ENCODE measurements at places on chromosomes 1 and 21.
A peak's percentile ranks its signal among the peaks of the same experiment; 100 is the strongest.

GRCh38 chr1:48493970-48494769, 22.2 kb upstream of the SPATA6 start:
- no peaks in the 10 kb centered on the region for H3K36me3 ChIP-seq
- H3K27ac ChIP-seq, result no peak overlapping the region
- DNase-seq, result no peak
- peaks cover 7% of the 10 kb centered on the region for H3K27me3 ChIP-seq
- H3K4me1 ChIP-seq, result peaks cover 5% of the 10 kb centered on the region

- no peak for DNase-seq
- no peaks in the 10 kb centered on the region for H3K36me3 ChIP-seq
- H3K27ac ChIP-seq, result no peak overlapping the region
- H3K4me3 ChIP-seq, result no peak overlapping the region
These were observed 6.3 kb downstream of the HFM1 start for GRCh38 chr1:91398291-91398690.

DNA sequence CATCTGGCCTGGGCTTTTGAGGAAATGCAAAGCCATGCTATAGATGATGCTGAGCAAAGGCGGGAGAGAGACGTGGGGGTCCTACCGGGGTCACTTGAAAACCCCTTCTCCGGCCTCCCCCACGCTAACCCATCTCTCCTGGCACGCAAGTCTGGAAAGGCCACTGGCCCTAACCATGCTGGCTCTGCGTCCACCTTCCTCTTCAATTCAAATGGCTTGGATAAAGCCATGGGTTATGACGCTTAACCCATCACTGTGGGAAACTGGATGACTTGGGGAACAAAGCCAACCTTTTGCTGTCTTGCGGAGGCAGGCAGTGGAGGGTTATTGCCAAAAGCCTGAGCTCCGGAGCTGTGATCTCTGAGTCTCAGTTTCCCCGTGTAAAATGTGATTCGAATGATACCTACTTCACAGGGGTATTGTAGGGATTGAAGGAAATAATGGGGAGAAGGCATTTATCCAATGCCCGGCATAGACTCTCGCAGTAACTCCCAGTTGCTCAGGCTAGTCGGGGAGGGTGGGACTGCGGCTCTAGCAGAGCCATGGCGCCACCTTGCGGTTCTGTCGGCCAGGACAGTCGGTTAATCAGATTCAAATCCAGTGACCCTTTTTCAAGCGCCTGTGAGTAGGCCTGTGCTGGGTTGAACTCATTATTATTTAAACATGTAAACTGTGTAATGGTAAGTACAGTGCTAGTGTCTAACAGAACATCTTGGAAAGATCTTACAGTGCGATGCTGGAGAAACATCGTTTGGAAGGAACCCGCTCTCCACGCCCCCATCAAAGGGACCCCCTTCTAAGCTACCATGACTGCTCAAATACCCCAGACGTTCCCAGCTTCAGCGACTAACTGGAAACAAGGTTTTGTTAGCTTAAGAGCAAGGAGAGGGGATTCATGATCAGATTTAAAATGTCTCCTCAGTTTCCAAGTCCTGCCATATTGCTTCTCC, 20.3 kb downstream of the NEK2 start:
- no peak overlapping the region for H3K4me3 ChIP-seq
- no peak overlapping the region for H3K27ac ChIP-seq
- H3K36me3 ChIP-seq, result no peaks in the 10 kb centered on the region
- H3K4me1 ChIP-seq, result peaks cover 5% of the 10 kb centered on the region
- H3K27me3 ChIP-seq, result no peaks in the 10 kb centered on the region

GRCh38 chr1:153705484-153705883, 22.4 kb upstream of the INTS3 start:
- no peak for DNase-seq
- no peaks in the 10 kb centered on the region for H3K36me3 ChIP-seq
- H3K4me1 ChIP-seq, result no peaks in the 10 kb centered on the region
- peaks cover 3% of the 10 kb centered on the region for H3K27me3 ChIP-seq
- no peak overlapping the region for H3K27ac ChIP-seq

DNA sequence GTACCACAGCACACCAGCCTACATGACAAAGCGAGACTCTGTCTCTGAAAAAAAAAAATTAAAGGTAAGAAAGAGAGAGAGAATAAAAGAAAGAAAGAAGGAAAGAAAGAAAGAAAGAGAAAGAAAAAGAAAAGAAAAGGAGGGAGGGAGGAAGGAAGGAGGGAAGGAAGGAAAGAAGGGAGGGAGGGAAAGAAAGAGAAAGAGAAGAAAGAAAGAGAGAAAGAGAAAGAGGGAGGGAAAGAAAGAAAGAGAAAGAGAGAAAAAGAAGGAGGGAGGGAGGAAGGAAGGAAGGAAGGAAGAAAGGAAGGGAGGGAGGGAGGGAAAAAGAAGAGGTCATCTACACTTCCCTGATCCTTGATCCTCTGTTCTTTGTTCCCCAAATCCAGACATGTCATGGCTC, 104.8 kb upstream of the GJB5 start:
- H3K27me3 ChIP-seq, result peaks cover 10% of the 10 kb centered on the region
- no peak overlapping the region for H3K27ac ChIP-seq
- H3K4me3 ChIP-seq, result no peak overlapping the region
- no peak for DNase-seq

- no peaks in the 10 kb centered on the region for H3K36me3 ChIP-seq
- H3K27ac ChIP-seq, result no peak overlapping the region
- H3K27me3 ChIP-seq, result peaks cover 4% of the 10 kb centered on the region
- no peak overlapping the region for H3K4me3 ChIP-seq
- H3K4me1 ChIP-seq, result no peaks in the 10 kb centered on the region
These were observed 101.6 kb downstream of the GABPA start for GRCh38 chr21:25836396-25836795.

DNA sequence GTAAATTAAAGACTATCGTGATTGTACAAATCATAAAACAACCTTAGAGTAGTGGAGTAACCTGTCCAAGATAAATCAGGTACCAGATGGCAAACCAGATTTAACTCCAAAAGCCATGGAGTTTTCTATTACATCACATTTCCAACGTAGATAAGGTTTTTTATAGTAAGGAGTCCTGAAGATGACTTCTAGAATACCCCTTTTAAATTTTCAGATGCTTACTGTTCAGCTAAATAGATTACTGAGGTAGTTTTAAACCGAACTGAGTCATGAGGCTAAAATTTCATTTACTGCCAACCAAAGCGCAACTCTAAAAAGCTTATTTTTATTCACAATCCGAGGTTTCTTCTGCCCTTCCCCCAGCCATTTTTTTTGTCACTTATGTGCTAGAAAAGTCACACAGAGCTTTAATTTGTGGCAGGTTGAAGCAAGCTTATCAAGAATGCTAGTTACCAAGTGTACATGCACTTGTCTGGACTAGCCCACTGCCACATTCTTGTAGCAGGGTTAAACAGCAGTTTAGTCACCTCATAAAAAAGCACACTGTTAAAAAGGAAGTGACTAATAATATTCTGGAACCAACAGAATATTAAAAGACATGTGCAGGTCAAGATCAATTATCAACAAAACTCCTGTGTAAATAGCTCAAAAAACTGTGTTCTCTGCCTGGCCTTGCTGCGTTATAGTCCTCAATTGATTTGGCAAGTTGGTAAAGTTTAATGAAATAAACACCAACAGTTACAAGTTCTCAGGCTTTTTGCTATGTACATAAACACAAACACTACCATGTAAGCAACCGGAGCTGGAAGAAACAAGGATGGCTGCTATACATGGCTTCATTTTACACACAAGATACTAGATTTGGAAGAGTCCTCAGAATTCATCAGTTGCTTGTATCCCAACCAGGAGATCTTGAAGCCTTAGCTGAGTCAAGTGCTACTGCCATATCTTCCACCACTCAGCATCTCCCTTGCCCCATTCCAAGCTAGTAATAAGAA, 180.3 kb upstream of the DMRTA2 start:
- peaks cover 3% of the 10 kb centered on the region for H3K36me3 ChIP-seq
- H3K27ac ChIP-seq, result no peak overlapping the region
- no peaks in the 10 kb centered on the region for H3K4me1 ChIP-seq
- no peaks in the 10 kb centered on the region for H3K27me3 ChIP-seq

GRCh38 chr1:185318431-185319138, 1.5 kb upstream of the IVNS1ABP start:
- H3K36me3 ChIP-seq, result no peaks in the 10 kb centered on the region
- no peak overlapping the region for H3K4me3 ChIP-seq
- peaks cover 17% of the 10 kb centered on the region for H3K4me1 ChIP-seq
- H3K27me3 ChIP-seq, result no peaks in the 10 kb centered on the region
- no peak for DNase-seq

DNA sequence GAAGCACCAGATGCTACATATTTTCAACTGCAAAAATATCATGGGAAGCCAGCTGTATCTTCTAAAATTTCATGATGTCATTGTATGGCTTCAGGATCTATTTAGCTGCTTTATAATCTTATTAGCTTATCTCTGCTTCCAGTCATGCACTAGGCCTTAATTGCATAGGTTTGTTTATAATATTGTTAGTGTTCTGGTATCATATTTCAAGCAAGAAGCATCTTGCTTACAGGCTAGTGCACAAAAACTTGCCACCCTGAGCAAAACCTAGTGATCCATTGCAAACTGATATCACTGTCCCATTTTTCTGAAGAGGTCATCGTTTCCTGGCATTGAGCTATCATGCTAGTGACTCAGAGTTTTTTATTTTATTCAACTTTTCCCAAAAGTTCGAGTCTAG, 15.7 kb upstream of the NRIP1 start:
- no peak overlapping the region for H3K4me3 ChIP-seq
- H3K36me3 ChIP-seq, result no peaks in the 10 kb centered on the region
- no peak overlapping the region for H3K27ac ChIP-seq

GRCh38 chr21:34704119-34704518, 35.3 kb downstream of the CLIC6 start:
- H3K4me1 ChIP-seq, result peaks cover 18% of the 10 kb centered on the region
- no peaks in the 10 kb centered on the region for H3K36me3 ChIP-seq
- no peak overlapping the region for H3K4me3 ChIP-seq
- no peak for DNase-seq

- no peaks in the 10 kb centered on the region for H3K27me3 ChIP-seq
- H3K36me3 ChIP-seq, result no peaks in the 10 kb centered on the region
- no peak for DNase-seq
These were observed 1.3 kb upstream of the CHI3L1 start for GRCh38 chr1:203187689-203188264.

GRCh38 chr1:88946861-88947260, 45.6 kb downstream of the KYAT3 start:
- peaks cover 61% of the 10 kb centered on the region for H3K36me3 ChIP-seq
- H3K4me3 ChIP-seq, result no peak overlapping the region
- DNase-seq, result no peak
- no peak overlapping the region for H3K27ac ChIP-seq
- H3K4me1 ChIP-seq, result no peaks in the 10 kb centered on the region

DNA sequence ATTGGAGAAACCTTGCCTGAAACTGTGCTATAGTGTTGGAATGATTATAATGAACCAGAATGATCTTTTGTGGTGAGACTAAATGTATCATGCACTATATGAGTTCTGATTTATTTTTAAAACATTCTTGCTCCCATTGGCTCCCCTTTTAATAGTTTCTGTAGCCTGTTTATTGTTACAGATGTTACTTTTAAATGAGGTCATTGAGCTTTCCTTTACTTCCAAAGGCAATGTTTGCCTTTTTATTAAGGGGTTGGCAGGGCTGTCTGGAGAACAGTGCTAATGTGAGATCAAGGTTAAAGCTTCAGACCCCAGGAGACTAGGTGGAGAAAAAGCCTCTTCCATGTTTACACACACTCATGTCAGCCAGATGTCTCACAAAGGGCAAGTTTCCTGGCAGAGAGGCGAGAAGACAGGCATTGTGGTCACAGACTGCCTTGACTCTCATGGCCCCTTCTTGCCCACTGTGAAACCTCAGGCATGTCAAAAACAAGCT, 120.6 kb upstream of the RAVER2 start:
- H3K36me3 ChIP-seq, result no peaks in the 10 kb centered on the region
- no peak overlapping the region for H3K4me3 ChIP-seq
- no peaks in the 10 kb centered on the region for H3K4me1 ChIP-seq
- DNase-seq, result no peak

DNA sequence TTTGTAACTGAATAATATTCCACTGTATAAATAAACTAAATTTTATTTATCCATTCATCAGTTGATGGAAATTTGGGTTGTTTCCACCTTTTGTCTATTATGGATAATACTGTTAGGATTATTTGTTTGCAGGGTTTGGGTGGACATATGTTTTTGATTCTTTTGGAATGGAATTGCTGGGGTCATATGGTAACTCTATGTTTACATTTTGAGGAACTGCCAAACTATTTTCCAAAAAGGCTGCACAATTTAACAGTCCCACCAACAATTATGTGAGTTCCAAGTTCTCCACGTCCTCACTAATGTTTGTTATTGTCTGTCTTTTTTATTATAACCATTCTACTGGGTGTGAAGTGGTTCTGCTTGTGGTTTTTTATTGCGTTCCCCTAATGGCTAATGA, 4.3 kb upstream of the SERBP1 start:
- no peaks in the 10 kb centered on the region for H3K36me3 ChIP-seq
- no peak overlapping the region for H3K4me3 ChIP-seq
- peaks cover 4% of the 10 kb centered on the region for H3K4me1 ChIP-seq

DNA sequence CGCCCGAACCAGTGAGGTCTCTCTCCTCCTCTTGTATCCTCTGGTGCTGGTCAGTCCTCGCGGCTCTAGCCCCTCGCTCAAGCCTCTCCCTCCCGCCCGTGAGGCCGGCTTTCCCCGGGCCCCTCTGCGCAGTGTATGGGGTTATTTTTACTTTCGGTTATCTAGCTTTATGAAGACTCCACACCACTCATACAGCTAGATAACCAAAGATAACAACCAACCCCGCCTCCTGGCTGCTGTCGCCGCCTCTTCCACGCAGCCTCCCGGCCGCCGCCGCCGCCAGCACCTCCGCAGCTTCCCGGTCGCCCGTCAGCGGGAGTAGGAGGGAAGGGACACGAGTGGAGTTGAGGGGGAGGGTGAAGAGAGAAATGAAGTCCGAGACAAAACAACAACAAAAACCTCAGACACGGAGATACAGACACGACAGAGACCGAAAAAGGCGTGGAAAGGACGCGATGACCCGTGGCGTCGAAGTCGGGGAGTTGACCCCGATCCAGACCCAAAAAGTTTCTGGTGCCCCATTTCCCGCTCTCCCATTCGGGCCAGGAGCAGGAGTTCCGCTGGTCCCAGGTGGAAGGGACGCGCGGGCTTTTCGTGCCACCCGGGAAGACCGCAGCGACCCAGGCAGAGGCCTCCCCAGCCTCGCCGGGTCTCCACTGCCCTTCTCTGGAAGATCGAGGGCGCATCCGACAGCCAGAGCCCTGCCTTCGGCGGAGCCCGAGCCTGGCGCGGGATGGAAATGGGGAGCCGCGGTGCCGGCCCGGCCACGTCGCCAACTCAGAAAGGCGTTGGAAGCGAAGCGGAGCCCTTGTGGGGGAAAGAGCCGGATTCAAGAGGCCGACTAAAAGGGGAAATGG, 51.4 kb downstream of the RHBG start:
- peaks cover 50% of the 10 kb centered on the region for H3K27me3 ChIP-seq
- peak; percentile 51 for DNase-seq
- H3K4me1 ChIP-seq, result peaks cover 30% of the 10 kb centered on the region
- H3K36me3 ChIP-seq, result no peaks in the 10 kb centered on the region
- peak overlapping the region; percentile 65 for H3K4me3 ChIP-seq

GRCh38 chr1:90993245-90993644, 28.6 kb downstream of the ZNF644 start:
- H3K36me3 ChIP-seq, result peaks cover 19% of the 10 kb centered on the region
- H3K27ac ChIP-seq, result no peak overlapping the region
- DNase-seq, result no peak
- H3K27me3 ChIP-seq, result no peaks in the 10 kb centered on the region
- H3K4me3 ChIP-seq, result no peak overlapping the region

Data from CD4-positive, alpha-beta T cell (primary cell).